ENCODE measurements at places on chromosomes 5 and 9.
A peak's percentile ranks its signal among the peaks of the same experiment; 100 is the strongest.

- DNase-seq = no peak
These were observed 1114.0 kb downstream of the CDH12 start for GRCh38 chr5:21739096-21739495.

DNA sequence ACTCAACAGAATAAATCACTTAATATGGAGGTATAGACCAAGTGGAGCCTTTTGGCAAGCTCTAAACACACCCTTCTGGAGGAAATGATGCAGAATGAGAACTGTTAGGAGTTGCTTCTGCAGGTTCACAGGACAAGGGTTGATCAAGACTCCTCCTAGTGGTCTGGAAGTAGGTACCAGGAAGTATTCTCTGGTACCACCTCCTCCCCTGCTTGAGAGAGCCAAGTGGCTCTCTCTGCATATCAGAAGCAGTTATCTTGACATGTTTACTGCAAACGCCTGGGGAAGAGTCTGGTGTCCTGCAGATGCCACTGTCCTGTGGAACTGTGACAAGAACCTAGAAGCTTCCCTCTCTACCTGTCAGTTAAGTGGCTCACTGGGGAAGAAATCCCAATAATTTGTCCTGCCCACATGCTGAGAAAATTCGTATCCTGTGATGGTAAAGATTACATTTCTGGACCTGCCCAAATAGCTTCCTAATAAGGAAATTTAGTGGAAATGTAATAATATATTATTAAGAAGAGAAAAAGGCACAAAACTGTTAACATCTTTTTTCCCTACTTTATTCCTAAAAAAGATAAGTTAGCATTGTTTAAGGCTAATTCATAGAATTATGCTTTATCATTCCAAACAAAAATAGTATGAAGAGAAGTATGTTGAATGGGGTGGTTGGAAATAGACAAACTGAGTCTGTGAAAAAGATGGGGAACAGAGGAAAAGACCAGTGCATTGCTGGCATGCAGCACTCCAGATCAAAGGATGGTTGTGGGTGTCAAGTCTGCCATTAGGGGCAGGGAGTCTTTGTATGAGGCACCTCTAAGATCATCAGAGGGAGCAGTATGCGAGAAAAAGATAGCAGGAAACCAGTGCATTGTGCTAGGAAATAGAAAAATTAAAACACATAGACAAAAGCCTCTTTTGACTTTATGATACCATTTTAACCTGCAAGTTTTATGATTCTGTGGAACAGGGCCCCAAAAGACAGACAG, 118.8 kb downstream of the CDC42SE2 start:
- peak; percentile 14 for DNase-seq

DNA sequence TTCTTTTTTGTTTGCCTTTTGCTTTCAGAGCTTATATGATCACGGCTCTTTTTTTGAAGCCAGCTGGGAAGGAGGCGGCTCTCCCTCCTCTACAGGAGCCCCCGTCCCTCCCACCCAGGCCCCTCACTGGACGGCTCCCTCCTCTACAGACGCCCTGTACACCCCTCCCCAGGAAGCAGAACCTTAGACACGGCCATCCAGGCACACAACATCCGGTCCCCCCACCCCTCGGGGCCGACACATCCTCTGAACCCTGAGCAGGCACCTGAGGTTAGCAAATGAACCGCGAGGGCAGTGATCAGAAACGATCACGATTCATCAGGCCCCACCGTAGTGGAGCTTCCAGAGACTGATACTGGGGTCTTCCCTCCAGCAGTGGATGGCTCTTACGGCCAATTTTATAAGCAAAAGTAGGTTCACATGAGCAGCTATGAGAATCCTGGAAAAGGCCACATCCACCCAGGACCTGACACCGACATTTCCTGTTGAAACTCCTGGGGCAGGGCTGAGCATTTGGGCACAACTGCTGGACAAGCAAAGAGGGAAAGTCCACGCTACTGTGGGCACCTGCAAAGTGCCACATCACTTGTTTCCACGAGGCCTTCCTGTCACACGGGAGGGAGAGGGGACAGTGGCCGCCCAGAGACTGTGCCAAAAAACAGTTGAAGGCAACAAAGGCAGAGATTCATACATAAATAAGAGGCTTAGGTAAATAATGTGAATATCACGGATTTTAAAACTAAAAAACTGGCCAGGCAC, 78.9 kb downstream of the SEMA4D start:
- DNase-seq = no peak

DNA sequence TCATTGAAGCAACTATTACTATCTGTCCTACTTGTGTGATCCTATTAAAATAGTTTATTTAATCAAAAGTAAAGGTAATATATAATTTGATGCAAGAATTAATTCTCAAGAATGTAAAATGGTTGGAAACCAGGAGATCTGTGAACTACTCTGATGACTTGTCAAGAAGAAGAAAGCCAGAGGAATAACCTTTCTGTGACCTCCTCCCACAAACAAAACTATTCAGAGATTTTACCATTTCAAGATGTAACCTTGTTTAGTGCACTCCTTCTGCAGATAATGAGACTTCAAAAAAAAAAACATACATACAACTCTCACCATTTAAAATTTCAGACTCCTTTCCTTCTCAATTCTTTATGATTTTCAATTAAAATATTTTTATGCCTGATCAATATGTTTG, 79.5 kb downstream of the RFX3 start:
- DNase-seq = no peak

DNA sequence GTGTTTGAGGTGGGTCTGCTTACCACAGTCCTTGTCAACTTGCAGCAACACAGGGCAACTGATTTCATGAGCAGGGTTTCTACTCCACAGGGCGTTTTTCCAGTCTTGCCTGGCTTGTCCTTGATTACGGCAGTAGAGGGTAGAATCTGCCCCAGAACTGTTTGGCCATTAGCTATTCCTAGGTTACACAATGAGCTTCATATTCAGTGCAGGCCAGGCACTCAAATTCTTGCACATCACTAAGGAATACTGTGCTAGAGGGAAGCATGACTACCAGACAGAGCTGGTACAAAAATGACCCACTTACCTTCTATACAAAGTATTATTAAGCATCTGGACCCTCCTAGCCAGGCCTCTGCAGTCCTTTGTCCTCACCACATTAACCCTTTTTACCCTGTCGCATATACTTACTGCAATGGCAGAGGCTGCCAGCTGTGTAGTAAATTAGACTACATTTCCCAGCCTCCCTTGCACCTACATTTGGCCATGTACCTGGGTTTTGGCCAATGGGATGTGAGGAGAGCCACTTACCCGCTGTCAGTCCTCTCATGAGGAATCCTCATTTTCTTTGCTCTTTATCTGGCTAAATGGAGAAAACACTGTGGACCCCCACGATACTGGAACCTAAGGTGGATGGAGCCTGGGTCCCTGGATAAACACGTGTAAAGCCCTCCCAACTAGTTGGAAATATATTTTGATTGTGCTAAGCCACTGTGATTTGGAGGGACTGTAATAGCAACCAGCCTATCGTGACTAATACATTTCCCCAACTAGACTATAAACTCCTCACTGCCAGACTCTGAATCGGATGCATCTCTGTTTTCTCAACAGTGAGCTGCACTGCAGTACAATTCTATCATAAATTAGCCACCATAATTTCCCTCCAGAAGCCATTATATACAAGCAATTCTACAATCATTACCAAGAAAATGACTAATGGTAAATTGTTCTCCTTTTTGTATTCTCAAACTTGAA, 218.7 kb downstream of the GLIS3 start:
- DNase-seq = no peak

DNA sequence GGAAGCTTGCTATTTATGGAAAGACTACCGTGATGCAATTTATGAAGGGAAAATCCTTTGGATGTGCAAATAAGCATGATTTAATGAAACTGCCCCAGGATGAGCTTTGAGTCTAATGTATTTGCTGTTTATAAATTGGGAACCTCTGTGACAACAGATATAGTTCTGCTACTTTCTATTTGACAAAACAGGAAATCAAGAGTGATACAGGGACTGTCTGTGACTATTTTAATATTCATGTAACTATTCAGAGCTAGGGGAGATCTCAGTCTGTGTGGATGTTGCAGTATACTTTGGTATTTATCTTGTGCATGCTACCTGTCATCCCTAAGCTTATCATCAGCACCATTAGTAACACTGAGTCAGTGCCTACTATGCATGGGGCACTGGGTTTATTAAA, 132.1 kb downstream of the PDZD2 start:
- no peak for DNase-seq

GRCh38 chr5:62065050-62065449, 241.0 kb upstream of the KIF2A start:
- DNase-seq = no peak

DNA sequence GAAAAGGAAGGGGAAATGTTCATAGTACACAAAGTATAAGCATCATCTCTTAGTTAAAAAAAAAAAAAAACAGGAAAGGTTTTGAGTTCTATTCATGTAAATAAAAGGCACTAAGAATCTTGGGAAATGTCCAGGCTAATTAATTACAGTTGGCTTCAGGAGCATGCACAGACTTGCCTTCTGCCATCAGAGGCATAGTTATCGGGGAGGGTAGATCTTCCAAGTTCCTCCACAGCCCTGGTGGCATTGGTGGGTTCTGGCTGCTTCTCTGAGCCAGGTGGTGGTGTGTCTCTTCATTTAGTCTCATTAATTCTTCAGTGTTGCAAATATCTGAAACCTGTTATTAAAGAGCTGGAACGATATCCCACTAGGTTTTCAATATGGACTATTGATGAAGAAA, 85.2 kb downstream of the TMEM252 start:
- DNase-seq = no peak

GRCh38 chr5:178284093-178284675, 51.6 kb upstream of the PHYKPL start:
- no peak for DNase-seq

DNA sequence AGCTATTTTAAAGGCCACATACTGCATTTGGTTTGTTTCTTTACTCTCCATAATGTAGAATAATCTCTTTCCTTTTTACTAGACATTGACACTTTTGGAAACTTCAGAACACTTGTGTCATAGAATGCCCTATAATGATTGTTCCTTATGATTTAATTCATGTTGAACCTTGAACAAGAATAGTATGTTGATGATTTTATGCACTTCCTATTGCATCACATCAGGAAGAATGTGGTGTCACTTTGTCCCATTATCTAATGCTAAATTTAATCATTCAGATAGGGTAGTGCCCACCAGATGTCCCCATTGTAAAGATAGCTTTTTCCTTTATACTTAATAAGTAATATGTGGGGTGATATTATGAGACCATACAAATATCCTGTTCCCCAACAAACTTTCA, 19.4 kb upstream of the DEPDC1B start:
- no peak for DNase-seq

DNA sequence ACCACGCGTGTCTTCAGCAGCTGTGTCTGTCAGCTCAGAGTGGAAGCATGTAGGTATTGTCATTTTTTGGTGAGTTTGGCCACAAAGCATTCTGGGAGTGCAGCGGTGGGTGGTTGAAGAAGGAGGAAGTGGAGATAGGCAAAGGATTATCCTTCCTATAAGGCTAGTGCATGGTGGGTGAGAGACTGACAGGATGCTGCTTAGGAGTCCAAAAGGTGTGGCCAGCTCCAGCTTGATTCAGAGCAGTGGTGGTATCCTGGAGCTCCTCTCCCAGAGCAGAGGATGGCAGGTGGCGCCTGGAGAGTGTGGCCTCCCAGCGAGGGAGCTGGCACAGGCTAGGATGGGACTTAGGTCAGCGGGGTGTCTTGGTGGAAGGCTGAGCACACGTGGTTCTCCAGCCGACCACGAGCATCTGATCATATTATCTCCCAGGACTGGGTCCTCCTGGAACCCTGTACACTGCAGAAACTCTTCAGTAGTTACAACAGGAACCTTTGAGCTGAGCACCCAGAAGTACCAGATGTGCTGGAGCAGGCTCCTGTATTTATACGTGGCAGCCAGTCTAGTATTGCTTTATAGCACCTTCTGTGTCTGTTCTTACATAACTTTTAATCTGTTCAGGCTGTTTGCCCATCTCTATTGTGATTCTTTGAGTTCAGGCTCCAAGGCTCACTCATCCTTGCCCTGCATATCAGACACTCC, 29.6 kb downstream of the MAML1 start:
- DNase-seq = peak; percentile 26

- DNase-seq = no peak
These were observed 367.4 kb downstream of the EFNA5 start for GRCh38 chr5:107303171-107303968.

GRCh38 chr9:35267710-35268109, 105.9 kb downstream of the UNC13B start:
- no peak for DNase-seq

DNA sequence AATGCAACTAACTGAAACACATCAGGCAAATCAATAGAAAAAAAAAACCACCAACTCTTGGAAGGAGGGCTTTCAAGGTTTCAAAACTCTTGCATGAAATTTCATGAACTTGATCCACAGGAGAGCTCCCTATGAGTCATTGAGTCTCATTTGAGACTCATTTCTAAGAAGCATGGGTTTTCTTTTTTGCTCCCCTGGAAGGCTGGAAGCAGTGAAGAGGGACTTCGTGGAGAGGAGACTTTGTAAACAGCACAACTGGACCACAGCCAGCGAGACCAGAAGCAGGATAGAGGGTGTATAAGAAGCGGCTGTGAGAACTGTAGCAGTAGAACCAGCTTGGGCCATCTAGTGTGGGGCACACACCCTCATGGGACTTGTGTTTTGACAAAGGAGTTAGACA, 41.2 kb upstream of the RAPGEF1 start:
- DNase-seq = peak; percentile 34

GRCh38 chr5:55935371-55935770, 59.4 kb downstream of the IL6ST start:
- DNase-seq = no peak

DNA sequence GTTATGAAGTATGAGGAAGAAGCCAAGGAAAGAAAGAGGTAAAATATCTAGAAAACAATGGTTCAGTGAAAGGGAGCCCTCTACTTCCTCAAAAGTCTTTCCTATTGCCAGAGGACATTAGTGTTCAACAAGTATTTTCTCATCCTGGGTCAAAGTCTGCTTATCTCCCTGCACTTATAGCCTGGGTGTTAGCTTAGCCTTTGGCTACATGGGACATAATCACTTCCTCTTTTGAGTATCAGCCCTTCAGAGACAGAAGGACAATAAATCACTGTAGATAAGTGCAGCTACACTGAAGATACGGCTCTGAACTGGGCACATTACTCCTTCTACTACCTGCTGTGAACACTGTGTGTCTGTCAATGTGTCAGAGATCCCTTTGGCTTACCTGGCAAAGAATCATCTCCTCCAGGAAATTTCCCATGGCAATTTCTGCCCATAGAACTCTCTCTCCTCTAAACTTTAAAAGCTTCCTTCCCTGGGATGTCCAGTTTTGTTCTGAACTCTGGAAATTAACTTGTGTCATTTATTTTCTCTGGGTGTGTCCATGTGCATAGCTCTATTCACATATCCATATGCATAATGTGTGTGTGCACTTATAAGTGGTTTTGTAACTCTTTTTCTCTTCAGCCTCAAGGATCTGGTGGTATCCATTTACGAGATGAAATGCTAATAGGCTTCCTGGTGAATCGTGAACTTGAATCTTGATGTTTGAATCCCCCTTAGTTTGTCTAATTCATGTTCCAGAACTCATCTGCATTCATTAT, 30.0 kb upstream of the RECK start:
- no peak for DNase-seq

GRCh38 chr5:74938250-74938933, 72.2 kb upstream of the FAM169A start:
- no peak for DNase-seq
